Thoracic aorta (tissue), 2 donors: ENCODE measurements at places on chromosomes 6 and 20. TPM values are rescaled to one million over a fixed set of nuclear protein-coding genes. Genes with fewer than 3 reads are reported as not detected.

Gene MEP1A
- total RNA-seq, result not detected

Gene TSBP1
- total RNA-seq, result not detected

Gene SRSF3
- 120 TPM for total RNA-seq

Gene NOX3
- not detected for total RNA-seq

Gene DDX43
- total RNA-seq, result 12.2 TPM

Gene SLC35A1
- total RNA-seq, result 14.5 TPM

Gene POM121L2
- total RNA-seq, result not detected

Gene AIF1
- total RNA-seq, result 39.6 TPM

Gene BTNL2
- not detected for total RNA-seq

Gene CASS4
- 3.1 TPM for total RNA-seq

Gene TMC2
- not detected for total RNA-seq

Gene KHDRBS2
- not detected for total RNA-seq

Gene KCNK5
- total RNA-seq, result 0.41 TPM

DNA sequence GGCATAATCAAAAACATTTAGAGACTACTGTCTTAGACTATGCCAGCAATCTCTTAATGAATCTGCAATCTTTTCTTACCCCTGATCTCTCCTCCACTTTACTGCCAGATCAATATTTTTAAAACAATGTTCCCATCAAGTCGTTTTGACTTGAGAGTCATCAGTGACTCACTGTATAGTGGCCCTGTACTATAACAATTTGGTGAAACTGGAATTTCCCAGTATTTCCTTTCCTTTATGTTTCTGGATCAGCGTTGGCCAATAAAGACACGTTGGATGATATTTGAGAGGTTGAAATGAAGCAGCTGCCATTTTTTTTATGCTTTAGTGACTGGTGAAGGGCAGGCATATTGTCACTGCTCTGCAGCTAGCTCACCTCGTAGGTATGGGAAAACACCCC lies 10.1 kb upstream of the SMIM13 start:
- H3K27ac ChIP-seq, result no peak overlapping the region
- H3K4me1 ChIP-seq, result no peaks in the 10 kb centered on the region
- H3K36me3 ChIP-seq, result no peaks in the 10 kb centered on the region

GRCh38 chr6:127841811-127842210 lies 59.0 kb downstream of the THEMIS start:
- no peak for DNase-seq
- no peaks in the 10 kb centered on the region for H3K27me3 ChIP-seq
- H3K4me1 ChIP-seq, result no peaks in the 10 kb centered on the region
- no peak overlapping the region for H3K4me3 ChIP-seq
- no peak overlapping the region for H3K27ac ChIP-seq

DNA sequence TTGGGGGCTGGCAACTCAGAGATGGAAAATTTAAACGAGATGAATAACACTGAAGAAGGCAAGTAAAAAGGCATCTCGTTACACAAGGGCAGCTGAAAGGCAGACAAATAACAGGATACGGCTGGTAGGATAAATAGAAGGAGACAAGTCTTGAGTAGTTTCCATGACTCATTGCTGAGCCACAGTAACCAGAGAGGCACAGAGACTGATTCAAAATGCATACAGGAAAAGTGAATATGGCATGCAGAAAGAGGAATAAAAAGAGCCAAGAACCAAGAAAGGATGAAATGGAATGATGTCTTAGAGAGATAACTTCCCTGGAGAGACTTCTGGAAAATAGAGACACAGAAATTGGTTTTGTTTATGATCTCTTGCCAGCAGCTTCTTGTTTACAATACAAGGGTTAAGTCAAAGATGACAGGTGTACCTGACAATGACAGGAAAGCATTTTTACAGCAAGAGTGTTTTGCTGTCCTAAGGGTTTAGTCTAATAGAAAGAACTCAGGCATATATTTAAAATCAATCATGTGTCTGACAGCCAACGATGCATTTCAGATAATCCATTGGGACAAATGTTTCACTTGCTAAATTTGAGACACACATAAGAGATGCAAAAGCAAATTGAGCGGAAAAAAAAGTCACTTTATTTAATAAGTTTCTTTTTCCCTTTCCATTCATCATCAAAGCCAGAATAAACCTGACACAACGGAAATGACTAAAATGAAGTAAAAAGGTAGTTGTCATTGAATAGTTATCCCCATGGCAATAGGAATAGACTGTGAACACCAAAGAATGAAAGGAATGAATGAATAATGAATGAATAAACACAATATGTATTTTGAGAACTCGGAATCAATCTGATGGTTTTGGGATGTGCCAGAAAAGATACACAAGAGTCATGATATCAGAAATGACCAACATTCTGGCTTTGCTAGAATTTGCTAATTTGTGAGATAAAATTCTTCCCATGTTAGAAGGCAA lies 68.0 kb upstream of the KCNQ5 start:
- no peaks in the 10 kb centered on the region for H3K4me1 ChIP-seq
- no peak for DNase-seq
- H3K27me3 ChIP-seq, result no peaks in the 10 kb centered on the region
- H3K27ac ChIP-seq, result peak overlapping the region; percentile 11
- H3K4me3 ChIP-seq, result no peak overlapping the region

GRCh38 chr6:3741477-3741871 lies 10.0 kb downstream of the PXDC1 start:
- peak overlapping the region; percentile 94 for H3K4me3 ChIP-seq
- H3K36me3 ChIP-seq, result peaks cover 33% of the 10 kb centered on the region
- no peak for DNase-seq
- peaks cover 93% of the 10 kb centered on the region for H3K4me1 ChIP-seq

- no peaks in the 10 kb centered on the region for H3K36me3 ChIP-seq
- H3K4me3 ChIP-seq, result no peak overlapping the region
- no peaks in the 10 kb centered on the region for H3K27me3 ChIP-seq
- DNase-seq, result no peak
Measured at GRCh38 chr6:87903323-87903722, 144.3 kb upstream of the SPACA1 start.

GRCh38 chr6:93900142-93900541 lies 480.8 kb upstream of the EPHA7 start:
- H3K4me3 ChIP-seq, result no peak overlapping the region
- H3K36me3 ChIP-seq, result no peaks in the 10 kb centered on the region
- no peaks in the 10 kb centered on the region for H3K27me3 ChIP-seq
- DNase-seq, result no peak
- no peaks in the 10 kb centered on the region for H3K4me1 ChIP-seq
- no peak overlapping the region for H3K27ac ChIP-seq

- H3K27me3 ChIP-seq, result no peaks in the 10 kb centered on the region
- DNase-seq, result no peak
- H3K4me1 ChIP-seq, result peaks cover 12% of the 10 kb centered on the region
- H3K4me3 ChIP-seq, result peak overlapping the region; percentile 85
Measured at GRCh38 chr20:23046431-23046830, 3.0 kb downstream of the THBD start.

DNA sequence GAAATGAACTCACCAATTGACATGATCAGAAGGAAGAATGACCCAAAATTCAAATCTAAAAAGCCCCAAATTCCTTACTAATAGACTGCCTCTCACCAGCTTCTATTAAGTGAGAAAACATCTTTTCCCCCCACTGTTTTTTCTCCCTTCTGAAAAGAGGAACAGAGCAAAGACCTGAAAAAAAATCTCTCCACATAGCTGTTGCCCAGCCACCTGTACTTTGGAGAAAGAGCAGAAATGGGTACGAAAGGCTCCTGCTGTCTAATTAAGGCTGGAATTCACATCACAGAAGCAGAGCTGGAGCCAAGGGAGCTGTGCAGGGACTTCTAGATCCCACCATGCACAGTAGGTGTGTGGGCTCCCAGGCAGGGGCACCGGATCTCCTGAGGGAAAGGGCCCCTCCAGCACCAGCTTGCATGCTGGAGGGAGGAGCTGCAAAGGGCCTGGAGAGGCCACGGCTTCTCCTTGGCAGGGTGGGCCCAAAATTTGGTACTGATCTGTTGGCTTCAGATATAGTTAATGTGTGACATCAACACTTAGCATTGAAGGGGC lies 73.2 kb upstream of the DUSP22 start:
- DNase-seq, result no peak
- H3K36me3 ChIP-seq, result no peaks in the 10 kb centered on the region
- H3K4me1 ChIP-seq, result no peaks in the 10 kb centered on the region
- H3K27me3 ChIP-seq, result no peaks in the 10 kb centered on the region
- H3K4me3 ChIP-seq, result no peak overlapping the region

DNA sequence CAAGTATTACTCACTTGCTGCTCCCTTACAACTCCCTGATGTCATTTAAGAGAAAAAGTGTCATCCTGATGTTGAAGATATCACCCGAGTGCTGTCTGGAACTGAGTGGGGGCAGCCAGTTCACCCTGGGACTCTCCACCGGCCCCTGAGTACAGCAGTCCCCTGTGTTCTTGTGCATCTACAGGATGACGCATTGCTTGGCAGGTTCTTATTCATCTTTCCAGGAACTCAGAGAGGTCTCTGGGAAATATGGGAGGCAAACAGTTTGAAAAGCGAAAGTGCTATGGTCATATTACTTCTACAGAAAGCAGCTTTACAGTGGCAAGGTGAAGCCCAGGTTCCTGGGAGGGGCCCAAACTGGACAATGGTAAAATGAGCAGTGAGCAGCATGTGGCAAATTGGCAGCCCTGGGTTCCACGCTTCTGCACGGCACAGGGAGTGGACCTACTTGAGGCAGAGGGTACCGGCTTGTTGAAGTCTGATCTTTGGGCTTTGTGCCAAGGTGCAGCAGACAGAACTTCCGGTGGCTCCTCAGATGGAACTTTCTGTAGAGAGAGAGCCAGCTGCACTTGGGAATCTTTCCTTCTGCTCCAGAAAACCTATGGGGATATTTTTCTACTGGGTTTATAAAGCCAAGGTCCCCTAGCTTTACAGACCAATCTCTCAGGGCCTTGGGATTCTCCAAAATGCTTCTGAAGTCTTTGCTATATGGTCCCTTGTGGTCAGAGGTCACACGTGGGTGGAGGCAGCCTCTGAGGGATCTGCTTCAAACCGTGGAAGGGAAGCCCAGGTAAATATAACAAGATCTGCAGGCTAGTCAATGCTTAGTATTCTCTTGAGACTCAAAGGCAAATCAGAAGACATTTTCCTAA lies 128.3 kb downstream of the MAP3K7 start:
- no peaks in the 10 kb centered on the region for H3K4me1 ChIP-seq
- no peaks in the 10 kb centered on the region for H3K36me3 ChIP-seq
- H3K4me3 ChIP-seq, result peak overlapping the region; percentile 52
- no peaks in the 10 kb centered on the region for H3K27me3 ChIP-seq
- DNase-seq, result no peak
- H3K27ac ChIP-seq, result no peak overlapping the region

DNA sequence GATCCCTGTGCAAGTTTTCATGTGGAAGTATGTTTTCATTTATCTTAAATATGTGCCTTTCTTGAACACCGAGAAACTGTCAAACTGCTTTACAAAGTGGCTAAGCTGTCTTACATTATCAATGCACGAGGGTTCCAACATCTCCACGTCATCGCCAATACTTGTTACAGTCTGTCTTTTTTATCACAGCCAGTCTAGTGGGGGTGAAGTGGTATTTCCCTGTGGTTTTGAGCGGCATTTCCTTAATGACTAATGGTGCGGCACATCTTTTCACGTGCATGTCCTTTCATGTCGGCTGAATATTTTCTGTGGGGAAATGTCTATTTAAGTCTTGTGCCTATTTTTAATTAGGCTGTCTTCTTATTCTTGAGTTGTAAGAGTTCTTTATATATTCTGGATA lies 280.4 kb downstream of the FOXC1 start:
- no peak overlapping the region for H3K27ac ChIP-seq
- H3K36me3 ChIP-seq, result no peaks in the 10 kb centered on the region
- DNase-seq, result no peak
- H3K4me3 ChIP-seq, result no peak overlapping the region

DNA sequence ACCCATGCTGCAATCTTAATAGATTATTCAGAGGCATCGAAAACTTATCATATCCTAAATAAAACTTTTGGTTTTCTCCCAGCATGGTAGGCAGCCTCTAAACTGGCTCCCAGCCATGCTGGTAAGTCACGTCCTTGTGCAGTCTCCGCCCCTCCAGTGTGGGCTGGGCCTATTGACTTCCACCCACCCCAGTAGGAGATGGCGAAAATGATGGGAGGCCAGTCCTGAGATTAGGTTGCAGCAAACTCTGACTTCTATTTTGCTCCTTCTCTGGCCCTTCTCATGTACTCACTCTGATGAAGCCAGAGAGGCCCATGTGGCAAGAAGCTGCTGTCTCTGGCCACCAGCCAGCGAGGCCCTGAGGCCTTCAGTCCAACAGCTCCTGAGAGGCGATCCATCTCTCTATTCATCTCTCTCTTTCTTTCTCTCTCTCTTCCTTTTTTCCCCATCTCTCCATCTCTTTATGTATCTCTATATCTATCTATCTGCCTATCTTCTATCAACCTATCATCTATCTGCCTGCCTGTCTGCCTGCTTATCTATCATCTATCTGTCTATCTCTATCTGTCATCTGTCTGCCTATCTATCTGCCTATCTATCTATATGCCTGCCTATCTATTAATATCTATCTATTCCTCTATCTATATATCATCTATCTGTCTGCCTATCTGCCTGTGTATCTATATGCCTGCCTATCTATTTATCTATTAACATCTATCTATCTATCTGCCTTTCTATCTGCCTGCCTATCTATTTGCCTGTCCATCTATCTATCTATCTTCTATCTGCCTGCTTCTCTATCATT lies 52.7 kb upstream of the STX16 start:
- no peaks in the 10 kb centered on the region for H3K36me3 ChIP-seq
- H3K27me3 ChIP-seq, result no peaks in the 10 kb centered on the region
- DNase-seq, result no peak
- H3K27ac ChIP-seq, result no peak overlapping the region

DNA sequence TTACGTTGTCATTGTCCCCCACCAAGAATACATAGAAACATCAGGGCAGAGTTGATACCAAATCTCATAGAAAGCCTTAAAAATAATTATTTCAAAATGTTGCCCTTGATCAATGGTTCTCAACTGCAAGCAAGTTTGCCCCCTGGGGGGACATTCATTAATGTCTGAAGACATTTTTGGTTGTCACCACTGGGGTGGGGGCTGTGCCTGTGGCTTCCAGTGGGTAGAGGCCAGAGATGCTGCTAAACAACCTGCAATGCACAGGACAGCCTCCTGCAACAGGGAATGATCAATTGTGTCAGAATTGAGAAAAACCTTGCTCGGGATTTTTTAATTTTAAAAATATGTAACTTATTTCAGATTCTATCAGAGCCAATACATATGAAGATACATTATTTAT lies 130.6 kb upstream of the DOK5 start:
- DNase-seq, result no peak
- H3K27ac ChIP-seq, result no peak overlapping the region
- H3K4me1 ChIP-seq, result peaks cover 18% of the 10 kb centered on the region
- H3K27me3 ChIP-seq, result no peaks in the 10 kb centered on the region
- no peaks in the 10 kb centered on the region for H3K36me3 ChIP-seq
